Psoas muscle (tissue), 8 donors: ENCODE measurements at places on chromosomes 2 and 18.

- no peak for DNase-seq
Observed at GRCh38 chr2:169978402-169979017, 151.3 kb downstream of the UBR3 start.

- no peak for DNase-seq
Observed at GRCh38 chr2:10934308-10934978, 22.7 kb downstream of the KCNF1 start.

DNA sequence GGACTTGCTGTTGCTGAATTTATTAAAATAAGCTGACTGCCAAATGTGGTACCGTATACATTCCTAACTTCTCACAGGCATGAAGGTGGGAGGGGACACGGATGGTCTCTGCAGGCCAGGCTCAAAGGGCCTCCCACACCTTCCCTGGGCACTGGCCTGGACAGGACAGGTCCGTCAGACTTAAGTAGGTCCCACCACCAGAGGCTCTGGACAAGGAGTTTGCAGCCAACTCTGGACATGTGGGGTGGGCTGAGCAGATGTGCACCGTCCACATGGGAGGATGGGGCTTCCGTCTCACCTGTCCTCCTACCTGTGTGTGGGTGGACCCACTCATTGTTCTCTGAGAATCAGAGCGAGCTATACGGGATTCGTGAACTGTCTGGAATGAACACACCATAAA is 8.2 kb downstream of the ODC1 start:
- no peak for DNase-seq

GRCh38 chr2:99868260-99868659 is 274.1 kb downstream of the AFF3 start:
- no peak for DNase-seq

DNA sequence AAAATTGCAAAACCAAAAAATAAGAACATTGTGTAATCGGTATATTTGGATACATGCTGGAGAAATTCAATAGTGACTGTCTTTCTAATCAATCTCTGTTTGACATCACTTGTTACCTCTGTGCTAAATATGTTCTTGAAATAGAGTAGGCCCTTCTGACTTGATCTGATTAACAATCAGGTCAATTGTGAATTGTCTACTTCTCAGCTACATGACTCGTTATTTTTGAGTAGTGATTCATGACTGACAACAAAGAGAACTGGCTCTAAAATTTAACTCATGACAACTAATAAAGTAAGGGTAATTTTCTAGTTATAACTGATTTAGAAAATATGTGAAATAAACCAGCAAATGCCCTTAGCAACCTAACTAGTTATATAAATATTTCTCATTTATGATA is 312.1 kb downstream of the TMX3 start:
- no peak for DNase-seq

DNA sequence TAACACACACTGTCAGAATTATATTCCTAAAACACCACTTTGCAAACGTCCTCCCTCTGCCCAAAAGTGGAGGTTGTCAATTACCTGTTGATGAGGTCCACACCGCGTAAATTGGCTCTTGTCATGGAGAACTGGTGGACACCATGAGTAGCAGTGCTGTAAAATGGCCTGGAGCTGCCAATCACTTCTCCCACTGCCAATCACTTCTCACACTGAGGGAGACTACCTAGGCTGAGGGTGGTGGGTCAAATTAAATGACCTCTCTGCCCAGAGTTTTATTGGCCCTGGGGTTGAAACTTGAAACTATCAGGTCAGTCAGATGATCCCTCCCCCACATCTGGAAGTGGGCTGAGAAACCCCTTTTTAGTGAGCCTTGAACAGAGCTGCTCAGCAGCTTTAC is 89.6 kb downstream of the SOWAHC start:
- DNase-seq, result no peak

- no peak for DNase-seq
Observed at GRCh38 chr2:85255813-85256594, 71.8 kb downstream of the TGOLN2 start.

DNA sequence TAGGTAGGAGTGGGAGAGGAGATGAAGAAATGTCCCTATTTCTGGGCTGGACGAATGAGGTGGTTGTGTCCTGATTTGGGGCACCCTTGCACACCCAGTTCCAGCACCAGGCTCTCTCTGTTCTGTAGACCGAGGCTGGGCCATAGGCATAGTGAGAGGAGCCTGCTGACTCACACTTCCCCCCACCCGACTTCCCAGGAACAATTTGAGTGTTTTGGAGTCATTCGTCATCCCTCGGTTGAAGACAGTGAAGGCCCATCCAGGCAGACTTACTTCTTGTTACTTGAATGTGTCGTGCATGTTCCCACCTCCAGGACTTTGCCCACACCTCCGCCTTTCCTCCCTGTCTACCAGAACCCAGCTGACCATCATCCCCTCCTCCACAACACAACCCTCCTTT is 179.1 kb downstream of the HAUS1 start:
- no peak for DNase-seq

- DNase-seq, result no peak
Observed at GRCh38 chr2:71756280-71756906, 303.0 kb downstream of the DYSF start.

- peak; percentile 99 for DNase-seq
Observed at GRCh38 chr2:85772019-85772745, 18.4 kb downstream of the ATOH8 start.

- no peak for DNase-seq
Observed at GRCh38 chr2:130720036-130720435, 8.8 kb upstream of the GPR148 start.

DNA sequence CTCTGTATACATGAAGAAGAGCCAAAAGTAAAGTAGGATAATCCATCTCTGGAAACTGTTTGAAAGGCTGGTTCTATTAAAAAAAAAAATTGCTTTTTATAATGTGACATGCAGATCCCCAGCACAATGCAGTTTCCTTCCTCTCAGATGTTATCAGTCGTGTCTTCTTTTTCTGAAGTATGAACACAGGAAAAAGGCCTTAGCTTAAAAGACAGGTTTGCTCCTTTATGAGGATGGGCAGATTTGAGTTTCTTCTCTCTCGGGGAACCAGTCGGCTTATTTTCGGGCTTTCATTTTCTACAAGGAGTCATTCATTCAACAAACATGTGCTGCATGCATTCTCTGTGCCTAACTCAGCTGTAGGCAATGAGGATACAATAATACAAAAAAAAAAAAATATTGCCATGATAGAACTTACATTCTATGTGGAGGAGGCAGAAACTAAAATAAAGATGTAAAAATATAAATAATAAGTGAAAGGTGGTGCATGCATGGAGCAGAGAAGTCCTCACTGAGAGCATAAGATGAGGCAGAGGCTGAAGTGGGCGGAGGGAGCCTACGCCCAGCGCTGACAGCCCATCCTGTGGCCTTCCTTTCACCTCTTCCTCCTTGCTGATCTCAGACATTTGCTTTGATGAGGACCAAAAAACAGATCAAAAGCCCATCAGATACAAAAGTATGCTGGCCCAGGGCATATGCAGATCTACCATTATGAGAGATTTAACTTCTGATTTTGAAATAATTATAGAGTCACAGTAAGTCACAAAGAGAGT is at the start of gene CD226:
TSS of gene CD226 (minus strand) at position 513 of the 773 bp plus-strand sequence. CDS start at position 46, 467 bp downstream.
- DNase-seq, result no peak

DNA sequence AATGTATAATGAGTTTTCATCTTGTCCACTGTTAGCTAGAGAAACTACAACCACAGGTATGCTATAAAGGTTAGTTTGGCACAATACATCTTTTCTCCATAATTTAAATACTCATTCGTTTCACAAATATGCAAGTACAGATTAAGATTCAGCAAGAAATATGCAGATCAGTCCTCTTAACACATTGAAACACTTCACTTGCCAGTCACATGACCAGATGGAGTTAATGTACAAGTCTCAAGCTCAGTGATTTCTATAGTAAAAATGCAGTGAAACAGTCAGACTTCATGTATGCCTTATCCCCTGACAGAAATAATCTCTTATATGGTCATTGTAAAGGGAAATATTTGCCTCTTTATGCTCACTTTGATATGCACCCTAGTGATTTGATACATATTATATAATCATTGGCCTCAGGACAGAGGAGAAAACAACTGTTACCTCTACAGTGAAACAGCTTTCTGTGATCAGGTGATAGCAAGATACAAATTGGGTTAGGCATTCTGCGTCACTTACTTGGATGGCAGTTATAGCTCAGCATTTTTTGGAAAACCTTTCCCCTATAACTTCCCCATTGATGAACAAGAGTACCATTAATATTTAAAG is 104.6 kb downstream of the TCF4 start:
- DNase-seq, result no peak

DNA sequence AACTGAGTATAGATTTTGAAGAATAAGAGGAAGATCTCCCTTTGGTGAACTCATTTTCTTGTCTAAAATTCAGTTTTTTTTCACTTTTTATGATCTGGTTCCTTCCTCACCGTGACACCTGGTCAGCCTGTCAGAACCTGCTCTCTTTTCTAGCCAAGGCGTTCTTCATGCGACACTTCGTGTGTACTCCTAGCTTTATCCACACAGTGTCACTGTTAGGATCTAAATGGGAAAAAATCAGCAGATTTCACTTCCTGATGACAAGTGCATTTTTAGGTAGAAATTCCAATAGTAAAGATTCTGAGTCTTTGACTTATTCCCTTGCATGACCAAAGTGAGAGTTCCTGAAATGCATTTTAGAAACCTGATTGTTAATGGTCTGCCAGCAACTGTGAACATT is 89.8 kb downstream of the KLHL14 start:
- no peak for DNase-seq

- DNase-seq, result no peak
Observed at GRCh38 chr2:164447660-164448059, 173.6 kb downstream of the GRB14 start.

DNA sequence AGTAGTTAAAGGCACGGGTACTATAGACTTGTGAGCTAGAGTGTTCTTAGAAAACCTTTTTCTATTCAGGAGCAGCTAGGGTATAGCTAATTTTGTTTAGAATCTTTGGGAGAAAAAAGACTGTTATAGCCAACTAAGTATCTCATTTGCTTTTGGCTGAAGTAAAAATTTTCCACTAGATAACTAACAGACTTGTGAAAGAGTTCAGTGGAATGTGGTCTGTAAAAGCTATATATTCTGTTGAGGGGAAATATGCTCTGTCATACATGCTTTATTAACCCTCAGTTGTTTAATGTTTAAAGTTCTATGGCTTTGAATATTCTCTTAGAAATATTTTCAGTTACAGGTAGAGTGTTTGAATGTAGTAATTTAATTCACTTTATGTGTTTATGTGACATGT is 49.7 kb downstream of the RIF1 start:
- no peak for DNase-seq

DNA sequence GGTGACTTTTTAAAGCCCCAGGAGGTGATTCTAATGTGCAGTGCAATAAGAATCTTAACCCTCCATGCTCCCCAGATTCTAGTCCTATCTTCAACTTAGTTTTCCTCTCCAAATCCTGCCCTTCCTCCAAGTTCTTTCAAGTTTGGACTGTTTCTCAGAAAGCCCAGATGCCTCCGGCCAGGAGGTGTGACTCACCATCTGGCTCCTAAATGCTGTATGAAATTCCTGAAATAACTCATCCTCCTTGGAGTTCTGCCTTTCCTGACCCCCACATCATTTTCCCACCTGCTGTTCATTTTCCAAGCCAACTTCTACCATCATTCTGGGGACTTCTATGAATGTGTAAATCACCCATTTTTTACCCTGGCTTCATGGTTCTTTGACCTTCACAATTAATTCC is 118.2 kb upstream of the NOL4 start:
- DNase-seq, result no peak

DNA sequence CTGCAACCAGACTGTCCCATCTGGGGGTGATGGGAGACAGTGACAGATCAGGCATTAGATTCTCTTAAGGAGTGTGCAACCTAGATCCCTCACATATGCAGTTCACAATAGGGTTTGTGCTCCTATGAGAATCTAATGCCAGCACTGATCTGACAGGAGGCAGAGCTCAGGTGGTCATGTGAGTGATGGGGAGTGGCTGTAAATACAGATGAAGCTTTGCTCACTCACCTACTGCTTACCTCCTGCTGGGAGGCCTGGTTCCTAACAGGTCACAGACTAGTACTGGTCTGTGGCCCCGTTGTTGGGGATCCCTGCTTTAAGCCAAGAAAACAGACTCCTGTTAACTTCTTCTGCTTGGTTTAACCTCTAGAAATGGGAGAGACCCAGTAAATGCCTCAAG is 3.2 kb downstream of the CYP27A1 start:
- no peak for DNase-seq

DNA sequence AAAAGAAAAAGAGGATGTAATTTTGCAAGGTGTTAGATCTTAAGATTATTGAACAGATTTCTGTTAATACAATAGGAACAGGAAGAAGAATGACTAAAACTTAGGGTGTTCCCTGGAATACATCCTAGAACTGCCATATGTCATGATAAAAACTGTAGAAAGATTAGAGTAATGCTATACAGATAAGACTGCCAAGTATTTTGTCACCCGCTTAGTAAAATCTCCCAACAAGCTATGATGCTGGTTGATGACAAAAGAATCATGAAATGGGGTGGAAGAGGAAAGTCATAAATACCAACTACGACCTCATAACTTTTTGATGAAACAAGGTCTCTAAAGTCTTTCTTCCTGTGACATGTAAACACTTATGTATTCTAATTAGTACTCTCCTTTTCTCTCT is 163.6 kb upstream of the COL3A1 start:
- no peak for DNase-seq

GRCh38 chr18:6719910-6720683 is 9.4 kb upstream of the ARHGAP28 start:
- DNase-seq, result no peak

DNA sequence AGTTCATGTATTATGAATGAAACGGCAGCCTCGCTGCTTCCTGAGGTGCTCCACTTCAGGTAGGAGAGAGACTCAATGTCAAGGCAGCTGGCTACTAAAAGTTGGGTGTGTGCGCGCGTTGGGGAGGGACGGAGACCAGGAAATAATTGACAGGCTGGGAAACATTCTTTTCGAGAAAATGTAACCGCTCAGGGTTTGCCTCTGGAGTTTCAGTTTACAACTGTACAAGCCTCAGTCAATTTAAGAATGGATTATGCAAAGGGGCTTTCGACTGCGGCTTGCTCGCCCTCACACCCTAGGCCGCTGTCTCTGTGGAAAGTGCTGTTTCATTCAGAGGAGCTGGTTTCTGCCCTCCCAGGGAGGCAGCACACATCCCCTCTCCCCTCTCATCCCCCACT is 4.4 kb upstream of the SPRED2 start:
- DNase-seq, result no peak

- DNase-seq, result no peak
Observed at GRCh38 chr2:44744961-44745892, 196.3 kb upstream of the SIX3 start.

- DNase-seq, result no peak
Observed at GRCh38 chr2:123530004-123530403, 495.1 kb upstream of the CNTNAP5 start.
